ENCODE measurements at places on chromosomes 4 and X. TPM values are rescaled to one million over a fixed set of nuclear protein-coding genes. Genes with fewer than 3 reads are reported as not detected.

Gene ATP7A
- 3.9 TPM for total RNA-seq

Gene SPANXA2
- total RNA-seq, result not detected

Gene ARMCX1
- 34.6 TPM for total RNA-seq

Gene JADE3
- total RNA-seq, result 1.7 TPM

Gene IL21
- total RNA-seq, result not detected

Gene BEX5
- 0.29 TPM for total RNA-seq

Gene SNCA
- total RNA-seq, result 69.8 TPM

Gene UGT2A1
- not detected for total RNA-seq

Gene GJB1
- total RNA-seq, result not detected

Gene SH3D19
- 59.5 TPM for total RNA-seq

Gene SMARCAD1
- 14.4 TPM for total RNA-seq

Gene UGT2B10
- total RNA-seq, result not detected

Gene CXCL5
- total RNA-seq, result 2.7 TPM

Gene TAPT1
- 7.4 TPM for total RNA-seq

Gene PRKG2
- 1.4 TPM for total RNA-seq

Gene ZDHHC15
- not detected for total RNA-seq

Gene PABPC1L2A
- total RNA-seq, result not detected

Gene NPY2R
- total RNA-seq, result not detected

Gene IQCM
- total RNA-seq, result not detected

Gene ATP11C
- total RNA-seq, result 25.1 TPM

Gene MSMO1
- total RNA-seq, result 585 TPM

Gene MAGEB10
- total RNA-seq, result not detected

Gene NPNT
- not detected for total RNA-seq

Gene GPAT3
- total RNA-seq, result 5.7 TPM

Gene ODAPH
- not detected for total RNA-seq

Gene ALB
- not detected for total RNA-seq

Gene HTRA3
- total RNA-seq, result 0.35 TPM

Gene LRRC66
- 0.35 TPM for total RNA-seq

Gene FATE1
- not detected for total RNA-seq

Gene NMU
- not detected for total RNA-seq

Gene TLR10
- not detected for total RNA-seq

Gene TREX2
- total RNA-seq, result not detected

Gene NSG1
- 0.35 TPM for total RNA-seq

Gene CLOCK
- total RNA-seq, result 16.4 TPM

Gene FAM47A
- not detected for total RNA-seq

Gene IGSF1
- total RNA-seq, result not detected

Gene CBLL2
- total RNA-seq, result not detected

Gene RASSF6
- total RNA-seq, result 0.18 TPM

Gene GNRHR
- not detected for total RNA-seq

Gene UNC5C
- 0.58 TPM for total RNA-seq

Gene RIPPLY1
- not detected for total RNA-seq

Gene MAGEA4
- total RNA-seq, result not detected

Gene MYOZ2
- not detected for total RNA-seq

Gene L1CAM
- total RNA-seq, result 19.0 TPM

Gene GPR82
- total RNA-seq, result not detected

Gene ARHGAP6
- 2.5 TPM for total RNA-seq

Gene TAF7L
- 0.29 TPM for total RNA-seq

Gene HPGD
- total RNA-seq, result not detected

Gene SPP1
- 1.8 TPM for total RNA-seq

Data from myometrial cell (primary cell).